ENCODE measurements at places on chromosomes 1 and 21.

DNA sequence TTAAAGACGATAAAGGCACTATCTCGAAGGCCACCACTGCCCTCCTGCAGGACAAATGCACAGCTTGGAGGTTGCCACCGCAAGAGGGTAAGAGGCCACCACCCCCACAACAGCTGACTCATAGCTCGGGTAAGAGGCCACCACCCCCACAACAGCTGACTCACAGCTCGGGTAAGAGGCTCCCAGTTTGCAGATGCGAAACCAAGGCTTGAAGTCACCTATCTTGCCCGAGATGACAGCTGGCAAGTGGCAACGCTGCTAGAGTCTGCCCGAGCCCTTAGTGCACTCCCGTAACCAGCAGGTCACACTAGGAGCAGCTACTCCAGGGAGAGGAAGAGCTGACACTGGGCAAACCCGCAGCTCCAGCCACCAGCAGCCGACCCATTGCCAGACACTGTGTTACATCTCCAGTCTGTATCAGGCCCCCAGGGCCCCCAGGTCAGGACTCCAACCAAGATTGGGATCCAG, 17.1 kb upstream of the SPSB1 start:
- peak; percentile 85 for DNase-seq

DNA sequence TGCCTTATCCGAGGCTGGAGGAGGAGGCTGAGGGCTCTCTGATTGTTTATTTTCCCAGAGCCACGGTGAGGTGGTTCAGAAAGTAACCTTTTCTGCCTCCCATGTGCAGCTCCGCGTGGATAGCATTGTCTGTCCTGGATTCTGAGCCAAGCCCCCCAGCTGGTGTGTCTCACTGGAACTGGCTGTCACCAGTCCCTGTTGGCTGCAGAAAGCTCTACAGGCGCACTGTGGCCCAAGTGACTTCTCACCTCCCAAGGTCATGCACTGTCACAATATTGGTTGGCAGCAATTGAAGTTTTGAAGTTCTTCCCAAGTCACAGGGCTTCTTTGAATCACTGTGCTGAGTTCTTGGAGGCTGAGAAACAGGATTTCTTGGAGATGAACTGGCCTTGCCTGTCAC, 8.2 kb downstream of the BMP8A start:
- DNase-seq: no peak

DNA sequence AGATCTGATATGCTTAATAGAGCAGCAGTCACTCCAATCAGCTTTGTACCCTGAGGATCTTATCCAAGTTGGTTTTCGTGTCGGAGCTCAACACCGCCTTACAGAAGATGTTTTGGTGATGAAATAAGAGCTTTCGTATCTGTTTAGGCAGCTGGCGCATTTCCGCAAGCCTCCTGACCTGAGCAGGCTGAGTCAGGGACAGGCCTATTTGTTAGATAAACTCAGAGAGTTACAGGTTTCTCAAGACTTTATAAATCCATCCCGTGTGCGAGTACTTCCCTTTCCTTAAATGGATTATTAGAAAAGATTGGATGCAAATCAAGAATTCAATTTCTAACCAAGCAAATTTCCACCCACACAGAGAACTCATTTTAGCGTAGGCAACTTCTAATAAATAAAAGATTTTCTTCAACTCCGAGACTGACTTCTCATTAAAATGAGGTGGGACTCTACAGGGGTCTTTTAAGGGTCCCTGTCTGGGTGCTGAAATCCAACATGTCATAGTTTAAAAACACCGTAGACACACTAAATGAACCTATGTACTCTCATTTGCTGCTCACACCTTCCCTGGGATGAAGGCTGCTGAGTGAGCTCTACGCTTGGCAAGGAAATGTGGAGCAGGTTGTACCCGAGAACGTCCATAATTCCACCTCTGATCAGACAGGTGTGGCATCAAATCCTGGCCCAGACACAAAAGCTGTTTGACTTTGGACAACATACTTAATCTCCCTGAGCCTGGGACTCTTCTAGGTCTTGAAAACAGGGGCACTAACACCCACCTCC, 106.9 kb upstream of the F3 start:
- peak; percentile 99 for DNase-seq

DNA sequence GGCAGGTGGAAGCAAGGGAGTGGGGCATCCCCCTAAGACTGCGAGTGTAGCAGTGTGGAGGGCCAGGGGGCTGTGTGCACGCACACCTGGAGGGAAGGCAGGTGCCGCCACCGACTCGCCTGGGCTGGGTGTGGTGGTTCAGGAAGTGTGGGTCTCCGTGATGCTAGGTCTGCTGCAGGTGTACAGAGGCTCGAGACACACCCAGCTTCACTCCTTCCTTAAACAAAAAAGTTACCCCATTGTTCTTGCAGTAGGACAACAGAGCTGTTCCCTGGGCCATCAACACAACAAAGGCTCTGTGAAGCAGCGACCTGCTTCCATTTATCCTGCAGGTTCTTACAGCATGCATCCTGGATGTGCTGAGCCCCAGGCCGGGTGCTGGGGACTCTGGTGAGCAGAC, 100.4 kb upstream of the TMEM51 start:
- no peak for DNase-seq

DNA sequence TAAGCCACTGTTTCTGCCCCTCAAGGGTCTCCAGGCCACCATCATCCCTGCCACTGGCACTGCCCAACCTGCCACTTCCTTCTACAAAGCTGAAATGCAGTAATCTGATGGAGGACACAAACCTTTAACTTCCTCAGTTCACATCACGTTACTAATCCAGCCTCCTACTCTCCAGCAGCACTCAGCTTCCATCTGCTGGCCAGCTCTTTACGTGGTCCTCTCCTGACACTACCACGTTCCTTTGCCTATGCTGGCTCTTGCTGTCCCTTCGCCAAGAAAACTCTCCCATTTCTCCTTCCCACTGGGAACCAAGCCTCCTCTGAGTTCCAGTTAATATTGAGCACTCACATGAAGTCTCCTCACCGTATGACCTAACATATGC, 124.0 kb downstream of the EDEM3 start:
- no peak for DNase-seq

- DNase-seq: no peak
These were observed 10.4 kb upstream of the ZNF648 start for GRCh38 chr1:182071924-182072323.

- no peak for DNase-seq
These were observed 21.8 kb downstream of the MMEL1 start for GRCh38 chr1:2611031-2611501.

DNA sequence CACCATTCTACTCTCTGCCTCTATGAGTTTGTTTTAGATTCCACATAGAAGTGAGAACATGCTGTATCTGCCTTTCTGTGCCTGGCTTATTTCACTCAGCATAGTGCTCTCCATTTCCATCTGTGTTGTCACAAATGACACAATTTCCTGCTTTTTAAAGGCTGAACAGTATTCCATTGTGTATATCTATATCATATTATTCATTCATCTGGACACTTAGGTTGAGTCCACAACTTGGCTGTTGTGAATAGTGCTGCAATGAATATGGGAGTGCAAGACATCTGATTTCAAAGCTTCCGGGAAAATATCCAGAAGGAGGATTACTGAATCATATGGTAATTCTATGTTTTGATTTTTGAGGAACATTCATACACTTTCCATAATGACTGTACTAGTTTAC, 20.1 kb upstream of the DONSON start:
- peak; percentile 32 for DNase-seq

GRCh38 chr1:13700521-13701270, 708 bp downstream of the PRDM2 start:
- peak; percentile 52 for DNase-seq

GRCh38 chr1:33237579-33237978, 18.7 kb upstream of the ZNF362 start:
- no peak for DNase-seq

GRCh38 chr1:145826030-145826429, 2.0 kb downstream of the POLR3C start:
- DNase-seq: no peak

DNA sequence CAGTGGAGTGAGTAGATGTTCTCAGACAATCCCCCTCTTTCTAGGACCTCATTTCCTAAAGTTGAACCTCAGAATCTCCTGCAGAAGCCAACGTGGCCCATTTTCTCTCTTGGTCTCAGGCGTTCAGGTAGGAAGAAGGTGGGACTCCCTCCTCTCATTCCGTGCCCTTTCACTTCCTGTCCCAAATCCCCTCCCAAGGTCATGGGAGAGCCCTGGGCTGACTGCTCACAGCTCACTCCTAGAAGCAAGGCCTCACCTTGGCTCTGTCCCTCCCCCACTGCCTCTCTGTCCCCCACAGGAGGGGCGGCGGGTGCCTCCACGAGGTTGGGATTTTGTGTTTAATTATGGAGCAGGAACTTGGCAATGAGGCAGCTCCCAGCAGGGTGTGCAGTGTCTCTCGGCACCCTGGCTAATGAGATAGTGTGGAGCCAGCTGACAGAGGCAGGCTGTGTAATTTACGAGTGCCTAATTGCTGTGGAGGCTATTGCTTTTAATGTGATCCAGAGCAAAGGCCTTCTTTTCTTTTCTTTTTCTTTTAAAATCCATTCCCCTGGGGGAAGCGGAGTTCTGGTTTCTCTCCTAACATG, 9.1 kb upstream of the CDK18 start:
- no peak for DNase-seq

Data from AG10803 (cell line).